Kidney (tissue), 22 donors: ENCODE measurements at places on chromosomes 11 and 22. TPM values are rescaled to one million over a fixed set of nuclear protein-coding genes. Genes with fewer than 3 reads are reported as not detected.

The HOATZ gene
- not detected for total RNA-seq

The KMT5B gene
- 54.2 TPM for total RNA-seq

The ANO1 gene
- total RNA-seq = 15.1 TPM

The BLID gene
- not detected for total RNA-seq

The FAM227A gene
- total RNA-seq = 3.4 TPM
